ENCODE measurements at places on chromosomes 6 and 20.
A peak's percentile ranks its signal among the peaks of the same experiment; 100 is the strongest.

GRCh38 chr6:125082908-125083683 lies 70.5 kb upstream of the TPD52L1 start:
- no peak for DNase-seq

- DNase-seq, result no peak
Measured at GRCh38 chr6:33732817-33733708, 13.6 kb downstream of the IP6K3 start.

DNA sequence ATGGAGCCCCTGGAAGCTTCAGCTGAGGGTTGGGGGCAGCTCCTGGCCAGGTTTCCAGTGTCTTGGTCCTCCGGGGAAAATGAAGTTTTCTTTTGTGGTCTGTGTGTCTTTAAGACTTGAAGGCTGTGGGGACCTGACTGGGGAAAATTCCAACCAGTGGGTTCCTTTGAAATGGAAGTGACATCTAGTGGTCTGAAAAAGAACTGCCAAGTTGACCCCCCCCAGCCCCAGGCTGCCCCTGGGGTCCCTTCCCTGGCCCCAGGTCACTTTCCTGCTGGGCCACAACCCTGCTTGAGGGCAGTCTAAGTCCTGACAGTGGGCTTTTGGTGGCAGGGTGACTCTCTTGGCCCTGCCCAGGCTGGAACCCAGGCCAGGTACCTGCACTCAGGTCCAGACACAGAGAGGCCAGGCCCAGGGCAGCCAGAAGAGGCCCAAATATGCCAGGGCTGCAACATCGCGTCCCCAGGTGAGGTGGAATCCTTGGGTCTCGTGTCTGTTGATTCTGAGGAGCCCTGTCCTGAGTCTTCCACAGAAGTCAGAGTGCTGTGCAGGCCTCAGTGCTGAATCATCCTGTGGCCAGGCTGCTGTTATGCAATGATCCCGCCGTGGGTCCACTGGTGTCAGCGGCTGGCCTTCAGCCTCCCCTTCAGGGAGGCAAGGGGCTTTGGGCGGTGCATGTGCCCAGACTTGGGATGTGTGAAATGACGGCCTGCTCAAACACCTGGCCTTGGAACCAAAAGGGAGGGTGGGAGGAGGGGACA lies 68.4 kb downstream of the VEGFA start:
- DNase-seq, result no peak

DNA sequence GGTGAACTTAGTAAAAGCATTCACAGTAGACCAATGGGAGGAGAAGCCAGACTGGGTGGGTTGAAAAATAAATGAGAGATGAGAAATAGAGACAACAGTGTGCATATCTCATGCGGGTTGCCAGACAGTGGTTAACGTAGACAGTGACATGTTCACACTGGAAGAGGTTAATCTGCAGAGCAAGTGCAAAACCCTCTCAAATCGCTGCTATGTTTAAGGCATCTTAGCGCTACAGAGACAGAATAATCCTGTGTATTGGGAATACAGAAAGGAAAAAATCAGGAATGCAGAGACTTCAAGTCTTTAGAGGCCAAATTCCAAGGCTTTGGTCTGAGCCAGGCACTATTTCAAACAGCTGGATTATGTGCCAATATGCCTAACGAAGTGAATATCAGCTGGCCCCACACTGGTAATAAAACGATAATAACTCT lies 107.1 kb downstream of the TSHZ2 start:
- DNase-seq, result no peak

GRCh38 chr20:25207960-25208534 lies 12.5 kb downstream of the ENTPD6 start:
- no peak for DNase-seq

DNA sequence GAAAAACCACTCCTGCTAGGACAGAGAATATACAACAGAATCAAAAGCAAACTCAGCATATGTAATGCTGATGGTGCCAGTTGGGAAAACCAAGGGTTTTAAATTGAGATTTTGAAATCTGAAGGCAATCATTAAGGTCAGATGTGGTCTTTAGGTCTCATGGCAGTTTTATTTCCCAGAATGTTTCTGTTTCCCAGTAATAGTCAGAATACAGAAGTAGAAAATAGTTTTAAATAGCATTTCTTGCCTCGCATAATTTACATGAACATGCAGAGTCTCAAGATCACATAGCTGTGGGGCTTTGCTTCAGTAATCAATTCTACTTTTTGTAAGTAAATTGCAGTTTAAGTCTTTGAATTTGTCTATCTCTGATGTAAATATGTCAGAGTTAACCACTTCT lies 58.1 kb downstream of the RNF144B start:
- no peak for DNase-seq

DNA sequence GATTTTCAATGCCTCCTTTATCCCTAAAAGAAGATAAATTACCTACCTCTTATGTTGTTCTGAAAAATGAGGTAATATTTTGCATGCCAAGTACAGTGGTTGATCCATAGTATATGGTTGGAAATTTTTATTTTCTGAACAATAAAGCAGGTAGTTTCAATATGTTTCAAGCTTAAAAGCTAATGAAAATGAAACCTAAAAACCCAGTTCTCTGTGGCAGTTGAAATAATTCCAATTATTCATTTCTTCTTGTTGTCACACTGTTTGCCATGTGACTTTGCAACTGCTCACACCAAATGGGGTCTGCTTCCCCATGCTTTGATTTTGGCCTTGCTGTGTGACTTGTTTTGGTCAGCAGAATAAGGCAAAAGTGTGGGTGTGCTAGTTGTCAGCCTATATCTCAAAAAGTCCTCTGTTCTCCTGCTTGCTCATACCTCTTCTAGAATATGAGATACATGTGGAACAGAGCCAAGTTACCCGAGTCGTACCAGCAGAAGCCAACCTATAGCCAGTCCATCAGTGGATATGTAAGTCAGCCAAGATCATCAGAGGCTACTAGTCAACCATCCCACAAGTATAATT lies 197.2 kb upstream of the THEMIS start:
- DNase-seq, result no peak

DNA sequence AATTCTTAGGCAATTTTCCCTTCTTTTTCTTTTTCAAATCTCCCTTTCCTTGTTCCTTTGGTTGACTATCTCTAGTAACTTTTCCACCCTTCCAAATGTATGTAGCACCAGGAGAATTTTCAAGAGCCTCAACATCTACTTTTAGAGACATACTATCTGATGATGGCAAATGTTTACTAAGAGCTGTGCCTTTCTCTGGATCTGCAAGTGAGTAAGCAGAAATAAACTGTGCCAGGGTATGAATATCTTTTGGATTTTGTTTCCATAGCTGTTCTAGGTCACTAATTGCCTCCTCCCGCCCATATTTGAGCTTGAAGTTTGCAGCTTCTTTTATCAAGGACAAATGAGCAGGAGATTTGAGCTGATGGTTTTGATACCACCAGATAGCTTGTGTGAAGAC lies 69.5 kb downstream of the GTF2H5 start:
- DNase-seq, result no peak

DNA sequence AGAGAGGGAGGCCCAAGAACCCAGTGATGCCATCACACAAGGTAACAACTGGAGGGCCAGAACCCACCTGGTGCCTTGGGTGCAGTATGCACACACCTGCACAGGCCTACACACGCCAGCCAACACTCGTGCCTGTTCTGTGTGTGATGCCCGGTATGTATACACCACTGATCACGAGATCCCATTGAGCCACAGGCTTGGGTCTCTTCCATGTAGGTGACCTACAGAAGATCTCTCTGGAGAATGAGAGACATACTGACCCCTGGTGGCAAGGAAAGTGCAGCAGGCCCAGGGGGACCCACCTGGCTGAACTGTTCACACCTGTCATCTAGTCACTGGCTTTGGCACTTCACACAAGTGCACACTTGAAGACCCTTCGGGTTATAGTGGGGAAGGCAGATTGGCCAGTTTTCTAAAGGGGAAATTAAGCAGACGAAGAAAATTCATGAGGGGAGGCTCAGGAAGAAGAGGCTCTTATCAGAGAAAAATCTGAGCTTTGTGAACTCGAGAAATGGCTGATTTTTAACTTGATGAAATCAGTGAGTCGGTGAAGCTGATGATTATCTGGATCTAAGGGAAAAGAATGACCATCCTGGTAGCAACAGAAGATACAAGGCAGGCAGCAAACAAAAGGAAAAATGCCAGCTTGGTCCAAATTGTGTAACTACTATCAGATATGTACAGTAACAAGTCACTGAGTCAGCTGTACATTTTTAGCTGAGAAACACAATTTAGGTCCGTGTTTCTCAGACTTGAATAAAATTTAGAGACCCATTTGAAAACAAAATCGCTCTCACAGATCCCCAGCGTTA lies 69.1 kb upstream of the PBOV1 start:
- peak; percentile 10 for DNase-seq

GRCh38 chr6:106025655-106026054 lies 60.5 kb upstream of the PRDM1 start:
- DNase-seq, result no peak

- no peak for DNase-seq
Measured at GRCh38 chr6:110537208-110538123, 61.1 kb upstream of the SLC22A16 start.

- no peak for DNase-seq
Measured at GRCh38 chr6:138593909-138594757, 94.8 kb upstream of the NHSL1 start.

DNA sequence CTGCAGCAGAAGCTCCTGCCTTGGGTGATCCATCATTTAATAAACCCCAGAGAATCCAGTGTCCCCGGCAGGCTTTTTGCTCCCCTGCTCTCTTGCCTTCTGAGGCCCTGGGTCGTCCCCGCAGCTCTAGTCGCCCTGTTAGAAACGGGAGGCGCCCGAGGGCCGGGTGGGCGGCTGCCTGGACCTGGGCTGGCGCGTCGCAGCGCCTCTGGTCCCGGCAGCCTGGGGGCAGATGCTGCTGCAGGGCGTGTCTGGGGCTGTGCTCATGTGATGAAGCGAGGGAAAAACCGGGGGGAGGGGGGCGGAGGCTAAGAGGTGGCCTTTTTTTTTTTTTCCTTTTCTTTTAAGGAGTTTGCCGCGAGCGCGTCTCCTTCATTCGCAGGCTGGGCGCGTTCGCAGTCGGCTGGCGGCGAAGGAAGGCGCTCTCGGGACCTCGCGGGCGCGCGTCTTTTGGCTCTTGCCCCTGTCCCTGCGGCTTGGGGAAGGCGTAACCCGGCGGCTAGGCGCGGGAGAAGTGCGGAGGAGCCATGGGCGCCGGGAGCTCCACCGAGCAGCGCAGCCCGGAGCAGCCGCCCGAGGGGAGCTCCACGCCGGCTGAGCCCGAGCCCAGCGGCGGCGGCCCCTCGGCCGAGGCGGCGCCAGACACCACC lies 394 bp downstream of the AKAP12 start:
- DNase-seq, result no peak

DNA sequence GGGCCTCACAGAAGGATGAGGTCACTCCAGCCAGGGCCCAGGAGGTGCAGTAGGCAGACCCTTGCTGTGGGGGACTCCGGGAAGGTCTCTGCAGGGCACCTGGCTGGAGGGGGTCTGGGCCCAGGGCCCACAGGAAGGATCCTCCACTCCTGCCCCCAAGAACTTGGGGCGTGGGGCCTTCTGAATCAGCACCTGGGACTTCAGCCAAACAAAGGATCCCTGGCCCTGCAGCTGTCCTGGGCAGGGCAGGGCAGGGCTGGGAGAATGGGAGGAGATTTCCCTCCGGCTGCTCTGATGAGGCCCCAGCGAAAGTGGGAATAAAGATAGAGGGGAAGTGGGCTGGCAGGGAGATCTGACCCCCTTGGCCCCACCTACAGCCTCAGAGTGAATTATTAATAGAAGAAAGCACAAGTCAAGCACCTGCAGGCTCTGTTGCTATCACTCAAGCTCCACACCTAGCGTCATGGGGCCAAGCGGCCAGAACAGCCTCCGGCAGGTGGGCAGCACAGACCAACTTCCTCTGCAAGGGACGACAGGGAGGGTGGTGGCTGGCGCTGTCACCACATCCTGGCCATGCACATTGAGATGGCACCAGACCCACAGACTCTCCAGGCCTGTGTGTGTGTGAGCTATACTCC lies 61.6 kb upstream of the MRPS10 start:
- DNase-seq, result peak; percentile 38

GRCh38 chr6:158475344-158476302 lies 84.3 kb upstream of the TMEM181 start:
- no peak for DNase-seq

GRCh38 chr6:40320947-40321346 lies 266.2 kb downstream of the LRFN2 start:
- DNase-seq, result no peak

DNA sequence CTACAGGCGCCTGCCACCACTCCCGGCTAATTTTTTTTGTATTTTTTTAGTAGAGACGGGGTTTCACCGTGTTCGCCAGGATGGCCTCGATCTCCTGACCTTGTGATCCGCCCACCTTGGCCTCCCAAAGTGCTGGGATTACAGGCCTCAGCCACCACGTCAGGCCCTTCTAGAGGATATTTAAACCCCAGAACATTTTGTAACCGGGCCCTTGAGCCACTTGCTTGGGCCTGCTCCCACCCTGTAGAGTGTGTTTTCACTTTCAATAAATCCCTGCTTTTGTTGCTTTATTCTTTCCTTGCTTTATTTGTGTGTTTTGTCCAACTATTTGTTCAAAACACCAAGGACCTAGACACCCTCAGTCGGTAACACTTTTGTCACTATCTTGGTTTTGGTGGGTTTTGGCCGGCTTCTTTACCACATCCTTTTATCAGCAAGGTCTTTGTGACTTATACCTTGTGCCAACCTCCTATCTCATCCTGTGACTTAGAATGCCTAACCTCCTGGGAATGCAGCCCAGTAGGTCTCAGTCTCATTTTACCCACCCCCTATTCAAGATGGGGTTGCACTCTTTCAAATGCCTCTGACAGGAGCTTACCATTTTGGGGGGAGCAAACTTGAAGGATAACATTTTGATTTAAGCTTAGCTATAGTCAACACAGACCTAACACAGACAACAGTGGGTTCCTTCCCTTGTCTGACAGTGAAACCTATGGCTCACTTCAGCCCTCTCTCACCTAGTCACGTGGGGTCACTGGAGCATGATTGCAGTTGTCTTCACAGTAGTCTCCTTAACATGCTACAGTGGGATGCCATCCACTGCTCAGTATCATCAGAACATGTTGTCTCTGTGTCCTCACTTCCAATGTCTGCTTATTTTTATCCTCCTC lies 27.9 kb upstream of the KIF6 start:
- no peak for DNase-seq

- no peak for DNase-seq
Measured at GRCh38 chr6:20630617-20631548, 96.6 kb downstream of the CDKAL1 start.

GRCh38 chr20:36004045-36004444 lies 35.7 kb downstream of the CNBD2 start:
- no peak for DNase-seq

DNA sequence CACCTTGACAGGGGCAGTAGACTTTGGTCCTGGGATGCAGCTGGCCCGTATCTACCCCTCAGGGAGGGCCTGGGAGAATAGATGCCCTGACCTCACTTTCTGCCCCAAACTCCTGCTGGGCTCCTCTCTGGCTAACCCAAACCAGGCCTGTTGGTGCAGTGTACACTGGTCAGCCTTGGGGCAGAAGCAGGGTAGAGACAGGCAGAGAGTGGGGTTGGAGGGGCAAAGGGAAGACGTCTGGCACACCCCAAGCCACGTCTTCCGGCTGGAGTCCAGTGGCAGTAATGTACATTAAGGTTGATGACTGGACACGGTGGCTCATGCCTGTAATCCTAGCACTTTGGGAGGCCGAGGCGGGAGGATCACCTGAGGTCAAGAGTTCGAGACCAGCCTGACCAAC lies 9.3 kb downstream of the DDR1 start:
- no peak for DNase-seq
